ENCODE measurements at places on chromosomes 5 and 9.

- no peak for DNase-seq
These were observed 185.0 kb downstream of the CSNK1G3 start for GRCh38 chr5:123696921-123697341.

GRCh38 chr5:168182269-168182668 is 109.2 kb upstream of the WWC1 start:
- DNase-seq, result no peak

- DNase-seq, result no peak
These were observed 351.9 kb downstream of the PRELID2 start for GRCh38 chr5:145483212-145483611.

DNA sequence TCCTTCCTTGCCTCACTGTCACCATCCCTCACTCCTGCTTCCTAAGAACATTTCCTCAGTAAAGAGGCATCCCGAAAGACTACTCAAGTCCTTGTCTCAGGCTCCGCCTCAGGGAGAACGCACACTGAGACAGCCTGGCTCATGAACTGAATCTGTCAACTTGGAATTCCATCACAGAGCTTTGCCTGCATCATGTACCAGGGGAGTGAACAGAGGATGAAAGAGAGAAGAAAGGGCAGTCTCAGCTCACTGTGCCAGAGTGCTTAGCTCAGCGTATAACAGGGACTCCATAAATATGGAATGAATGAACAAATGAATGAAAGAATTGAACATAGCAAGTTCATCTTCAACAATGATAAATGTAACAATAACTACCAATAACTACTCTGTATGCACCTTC is 68.7 kb upstream of the SLC1A3 start:
- DNase-seq, result no peak

DNA sequence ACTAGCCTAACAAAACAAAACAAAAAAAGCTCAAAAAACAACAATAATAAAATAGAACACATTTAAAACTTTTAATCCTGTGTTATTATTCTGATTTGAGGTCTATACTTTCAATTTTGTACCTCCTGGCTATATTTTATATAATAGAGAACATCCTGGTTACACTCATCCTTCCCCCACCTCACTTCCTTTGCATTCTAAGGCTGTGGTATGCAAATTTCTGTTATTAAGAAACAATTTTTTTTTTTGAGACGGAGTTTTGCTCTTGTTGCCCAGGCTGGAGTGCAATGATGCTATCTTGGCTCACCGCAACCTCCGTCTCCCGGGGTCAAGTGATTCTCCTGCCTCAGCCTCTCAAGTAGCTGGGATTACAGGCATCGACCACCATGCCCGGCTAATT is 3.1 kb upstream of the RPL37 start:
- DNase-seq, result no peak

DNA sequence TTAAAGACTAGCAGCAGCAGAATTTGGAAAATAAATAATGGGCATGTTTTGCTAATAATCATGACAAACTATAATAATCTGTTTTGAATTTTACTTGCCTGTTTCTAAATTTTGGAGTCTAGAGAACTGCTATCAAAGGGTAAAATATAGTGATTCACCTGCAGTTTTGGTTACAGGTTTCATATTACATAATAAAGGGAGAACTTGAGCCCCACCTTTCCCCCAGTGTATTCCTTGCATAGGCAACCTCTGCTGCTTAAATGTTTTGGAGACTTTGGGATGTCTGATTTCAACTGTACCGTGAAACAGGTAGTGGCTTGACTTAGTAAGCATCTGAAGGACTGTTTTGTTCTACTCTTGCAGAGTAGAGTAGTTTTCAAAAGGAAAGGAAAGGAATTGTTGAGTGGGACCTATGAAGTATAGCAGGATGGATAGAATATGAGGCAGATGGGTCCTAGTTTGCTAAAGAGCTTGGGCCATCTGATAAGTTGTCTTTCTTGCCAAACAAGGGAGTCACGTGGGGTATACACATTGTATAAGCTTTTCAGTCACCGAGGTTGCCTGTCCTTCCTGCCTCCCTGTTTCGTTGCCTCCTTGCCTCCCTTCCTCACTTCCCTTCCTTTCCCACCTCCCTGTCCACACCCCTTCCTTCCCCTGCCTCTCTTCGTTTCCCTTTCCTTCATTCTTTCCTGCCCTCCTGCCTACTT is 19.1 kb downstream of the CREBRF start:
- DNase-seq, result no peak

GRCh38 chr5:135095871-135096270 is 61.8 kb upstream of the PITX1 start:
- no peak for DNase-seq

DNA sequence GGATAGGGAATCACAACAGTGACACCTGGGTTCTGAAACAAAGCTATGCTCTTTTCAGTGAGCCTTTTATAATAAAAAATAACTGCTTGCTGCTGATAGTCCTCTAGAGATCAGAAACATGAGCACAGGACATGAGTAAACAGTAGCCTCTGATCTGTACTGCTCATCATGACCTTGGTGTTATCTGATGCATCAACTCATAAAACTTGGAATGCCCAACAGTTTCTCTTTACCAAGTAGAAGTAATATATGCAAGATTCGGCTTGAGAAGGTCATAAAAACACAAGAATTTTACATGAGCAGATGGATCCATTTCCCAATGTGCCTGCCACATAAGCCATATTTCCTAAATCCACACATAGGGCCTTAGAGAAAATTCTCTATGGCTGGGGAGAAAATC is 318.3 kb upstream of the GRAMD2B start:
- DNase-seq, result no peak

DNA sequence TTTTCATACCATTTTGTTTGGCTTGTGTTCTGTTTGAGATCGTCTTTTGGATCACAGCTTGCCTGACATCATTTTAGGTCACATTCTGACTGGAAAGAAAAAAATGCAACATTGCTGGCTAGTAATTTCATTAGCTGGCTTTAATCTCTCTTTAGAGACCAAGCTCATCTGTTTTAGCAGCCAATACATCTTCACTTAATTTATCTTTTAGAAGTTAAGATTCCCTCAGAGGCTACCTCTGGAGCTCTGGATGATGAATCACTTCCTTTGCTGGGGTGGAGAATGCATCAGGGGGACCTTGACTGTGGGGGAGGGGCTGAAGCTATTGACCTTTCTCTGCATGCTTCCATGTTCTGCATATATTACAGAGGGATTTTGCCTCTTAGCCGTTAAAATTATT is 181.5 kb upstream of the OTULINL start:
- DNase-seq, result no peak

DNA sequence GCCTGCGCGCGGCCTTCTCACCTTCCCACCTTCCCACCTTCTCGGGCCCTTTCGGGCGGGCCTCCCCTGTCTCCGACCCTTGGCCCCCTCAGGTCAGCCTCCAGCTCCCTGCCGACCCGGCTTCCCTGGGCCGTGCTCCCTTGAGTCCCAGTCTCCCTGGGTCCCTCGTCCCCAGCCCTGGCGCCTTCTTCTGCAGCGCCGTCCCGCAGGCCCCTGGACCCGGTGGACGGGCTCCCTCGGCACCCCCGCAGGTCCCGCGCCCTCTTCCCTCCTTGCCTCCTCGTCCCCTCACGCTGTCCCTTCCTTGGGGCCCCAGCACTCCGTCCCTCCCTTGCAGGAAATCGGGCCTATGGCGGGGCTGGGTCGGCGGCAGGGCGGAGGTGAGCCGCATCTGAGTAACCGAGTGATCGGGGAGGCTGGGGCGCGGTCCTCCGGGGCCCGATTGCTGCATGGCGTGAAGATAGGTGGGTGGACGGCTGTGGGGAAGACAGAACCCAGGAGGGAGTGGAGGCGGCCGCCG is 7.6 kb downstream of the ARPC5L start:
- DNase-seq, result no peak

DNA sequence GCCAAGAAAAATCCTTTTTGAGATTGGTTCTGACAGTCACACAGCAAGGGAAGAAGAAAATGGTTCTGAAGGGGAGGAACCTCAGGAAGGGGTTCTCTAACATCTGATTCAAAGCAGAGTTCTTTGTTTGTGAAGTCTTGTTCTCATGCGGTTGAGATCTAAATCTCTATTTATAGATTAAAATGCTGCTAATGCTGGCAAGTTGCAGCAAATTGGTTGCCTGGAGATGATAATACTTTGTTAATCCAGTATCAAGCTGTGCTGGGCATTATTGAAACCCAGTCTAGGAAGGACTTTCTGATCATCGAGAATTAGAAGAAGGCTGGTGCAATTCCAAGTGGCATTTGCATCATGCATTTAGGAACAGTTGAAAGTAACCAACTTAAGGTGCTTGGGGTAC is 34.0 kb upstream of the SLC28A3 start:
- DNase-seq, result no peak

DNA sequence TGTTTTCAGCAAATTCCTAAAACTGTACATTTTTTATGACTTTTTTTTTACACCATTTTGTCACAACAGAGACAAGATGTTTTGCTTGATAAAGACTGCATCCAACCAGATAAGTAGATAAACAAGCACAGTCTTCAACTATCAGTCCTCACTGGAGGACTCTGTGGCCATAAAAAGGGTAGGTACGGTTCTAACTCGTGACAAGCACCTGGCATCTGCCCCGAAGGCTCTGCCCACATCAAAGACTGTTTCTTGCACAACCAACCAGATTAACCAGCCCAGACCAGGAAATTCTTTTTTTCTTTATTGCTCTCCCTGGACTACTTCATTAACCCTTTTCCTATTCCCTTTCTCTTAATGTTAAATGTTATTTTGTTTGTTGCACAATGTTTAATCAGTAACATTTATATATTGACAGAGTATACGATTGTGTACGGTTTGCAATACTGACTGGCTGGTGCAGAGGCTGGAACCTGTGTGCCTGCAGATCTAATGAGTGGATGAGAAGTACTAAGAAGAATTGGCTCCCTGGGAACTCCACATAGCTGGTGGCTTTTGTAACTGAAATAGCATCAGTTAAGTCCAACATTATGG is 74.1 kb downstream of the SERINC5 start:
- peak; percentile 41 for DNase-seq

GRCh38 chr5:337563-338130 is 16.1 kb downstream of the AHRR start:
- DNase-seq, result no peak

- no peak for DNase-seq
These were observed 139.5 kb upstream of the RAPGEF1 start for GRCh38 chr9:131879181-131879910.

DNA sequence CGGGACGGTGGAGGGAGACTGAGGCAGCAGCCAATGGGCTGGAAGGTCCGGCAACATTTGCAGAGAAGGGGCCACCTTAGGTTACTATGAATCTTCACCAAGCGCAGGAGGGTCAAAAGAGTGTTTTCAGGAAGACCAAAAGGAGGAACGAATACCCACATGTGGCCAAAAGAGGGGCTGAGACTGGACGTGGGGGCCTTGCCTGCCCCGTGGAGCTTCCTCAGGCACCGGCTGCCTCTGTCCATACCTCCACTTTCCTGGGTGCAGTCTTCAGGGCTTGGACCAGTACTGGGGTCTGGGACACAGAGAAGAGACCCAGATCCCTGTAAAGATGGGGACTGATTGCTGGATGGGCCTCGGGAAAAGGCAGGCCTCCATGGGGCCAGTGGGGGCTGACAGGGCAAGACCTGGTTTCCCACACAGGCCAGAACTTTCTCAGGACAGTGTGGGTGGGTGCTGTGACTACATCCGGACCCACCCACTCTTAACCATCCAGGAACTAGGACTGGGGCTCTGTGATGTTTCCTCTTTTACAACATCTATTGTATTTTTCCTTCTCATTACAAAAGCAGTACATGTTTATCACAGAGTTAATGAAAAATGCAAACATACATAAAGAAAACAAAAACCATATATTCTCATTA is 294.7 kb downstream of the ZSWIM6 start:
- DNase-seq, result no peak

GRCh38 chr9:109164042-109164441 is 3.0 kb downstream of the FRRS1L start:
- no peak for DNase-seq

- DNase-seq, result no peak
These were observed 159.4 kb downstream of the ARHGAP26 start for GRCh38 chr5:142929587-142929986.

GRCh38 chr5:147547730-147548129 is 37.9 kb upstream of the DPYSL3 start:
- DNase-seq, result no peak

DNA sequence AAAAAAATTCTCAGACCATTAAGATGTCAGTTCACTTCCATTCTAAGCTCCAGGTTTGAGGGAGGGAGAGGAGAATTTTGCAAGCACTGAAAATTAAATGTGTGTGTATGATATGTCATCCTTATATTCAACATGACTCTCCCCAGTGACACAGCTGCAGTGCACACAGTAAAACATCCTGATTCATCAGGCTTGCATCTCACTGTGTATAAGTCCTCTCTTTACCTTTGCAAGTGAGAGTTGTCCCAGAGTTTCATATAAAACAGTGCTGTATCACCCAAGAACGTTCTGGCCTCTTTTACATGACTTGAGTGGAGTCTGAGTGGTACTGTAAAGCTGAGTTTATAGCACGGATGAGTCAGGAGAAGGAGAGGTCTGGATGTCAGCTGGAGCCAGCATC is 50.0 kb downstream of the DMRT2 start:
- no peak for DNase-seq

GRCh38 chr9:129182122-129182521 is 4.1 kb upstream of the IER5L start:
- DNase-seq, result no peak

GRCh38 chr9:136939996-136940525 is 4.5 kb downstream of the FBXW5 start:
- DNase-seq, result no peak

DNA sequence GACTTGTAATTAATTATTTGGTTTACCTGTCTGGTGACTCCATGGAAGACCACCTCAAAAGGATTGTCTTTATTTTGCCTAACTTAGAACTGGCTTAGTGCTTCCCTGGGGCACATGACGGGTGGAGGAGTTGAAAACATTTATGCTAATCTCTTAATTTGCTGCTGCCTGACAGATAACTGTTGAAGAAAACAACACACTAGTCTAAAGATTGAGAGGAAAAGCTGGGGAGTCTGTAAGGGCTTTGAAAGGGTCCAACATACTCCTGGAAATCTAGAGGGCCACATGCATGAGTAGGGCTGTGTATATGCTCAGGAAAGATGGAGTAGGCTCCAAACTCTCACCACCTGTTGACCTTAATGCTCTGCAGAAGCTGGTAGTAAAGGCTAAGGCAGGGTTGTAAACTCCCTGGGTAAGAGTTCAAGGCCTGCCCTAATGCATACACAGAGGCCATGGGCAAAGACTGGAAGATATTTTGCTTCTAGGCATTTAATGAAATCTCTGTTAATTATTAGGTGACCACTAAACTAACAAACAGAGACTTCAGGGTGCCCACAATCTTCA is 40.7 kb downstream of the NR3C1 start:
- no peak for DNase-seq

GRCh38 chr9:120531683-120532300 is 48.2 kb downstream of the CDK5RAP2 start:
- DNase-seq, result no peak

Measured in DMS79 (cell line).